Stimulated activated CD8-positive, alpha-beta memory T cell treated with anti-CD3 and anti-CD28 coated beads, Interleukin-4, amount 100 ng/mL, for 48 hours (primary cell): ENCODE measurements at places on chromosomes 3 and 15.

DNA sequence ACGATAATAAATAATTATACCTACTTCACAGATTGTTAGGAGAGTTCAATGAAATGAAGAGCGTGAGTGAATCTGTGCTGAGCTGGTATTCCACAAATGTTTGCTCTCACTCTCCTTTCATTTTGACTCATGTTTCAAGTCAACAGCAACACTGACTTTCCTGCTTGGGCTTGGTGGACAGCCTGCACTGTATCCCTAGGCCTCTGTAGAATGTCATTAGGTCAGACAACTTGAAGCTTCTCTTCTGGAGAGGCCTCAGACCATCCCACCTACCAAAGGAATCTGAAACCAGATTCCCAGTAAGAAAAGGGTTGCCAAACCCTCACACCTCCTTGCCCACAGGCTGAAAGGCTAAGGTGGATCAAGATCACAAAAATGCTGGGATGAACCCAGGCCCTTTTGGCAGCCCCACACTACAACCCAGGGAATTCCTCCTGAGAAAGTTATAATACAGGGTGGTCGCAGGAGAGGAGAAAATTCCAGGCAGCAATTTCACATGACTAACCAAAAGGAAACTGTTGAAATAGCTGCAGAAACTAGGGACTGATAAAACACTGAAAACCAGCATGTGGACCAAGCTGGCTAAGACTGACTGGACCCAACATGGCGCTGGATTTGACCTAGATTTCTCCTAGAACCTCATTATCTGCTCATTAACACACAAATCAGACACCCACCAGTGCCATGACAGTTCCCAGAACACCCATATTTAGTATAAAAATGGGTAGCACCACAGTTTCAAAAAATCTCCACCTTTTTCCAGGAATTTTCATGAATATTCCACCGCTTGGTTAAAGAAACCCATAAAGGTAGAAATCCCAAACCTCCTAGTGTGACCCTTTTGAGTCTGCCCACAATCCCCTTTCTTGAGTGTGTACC, 57.0 kb upstream of the ZNF148 start:
- no peak for DNase-seq

GRCh38 chr3:69212411-69213160, 90.2 kb upstream of the LMOD3 start:
- no peak for DNase-seq

GRCh38 chr3:14369675-14370669, 32.4 kb upstream of the SLC6A6 start:
- no peak for DNase-seq

GRCh38 chr15:67723294-67724024, 101.8 kb upstream of the SKOR1 start:
- no peak for DNase-seq

DNA sequence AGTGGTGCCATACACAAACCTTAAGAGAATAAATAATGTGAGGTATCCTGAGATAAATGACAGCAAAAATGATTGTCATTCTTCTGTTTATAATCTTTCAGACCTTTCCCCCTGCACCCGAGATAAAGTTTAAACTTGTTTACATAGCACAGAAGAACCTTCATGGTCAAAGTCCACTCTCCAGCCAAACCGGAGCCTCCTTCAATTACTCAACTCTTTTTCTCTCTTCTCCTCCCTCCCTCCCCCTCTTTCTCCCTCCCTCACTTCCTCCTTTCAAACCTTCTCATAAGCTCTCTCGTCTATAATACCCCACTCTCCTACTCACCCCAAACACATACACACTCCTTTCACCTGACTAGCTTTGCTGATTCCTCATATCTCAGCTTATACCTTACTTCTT, 198.9 kb downstream of the EFHB start:
- no peak for DNase-seq

DNA sequence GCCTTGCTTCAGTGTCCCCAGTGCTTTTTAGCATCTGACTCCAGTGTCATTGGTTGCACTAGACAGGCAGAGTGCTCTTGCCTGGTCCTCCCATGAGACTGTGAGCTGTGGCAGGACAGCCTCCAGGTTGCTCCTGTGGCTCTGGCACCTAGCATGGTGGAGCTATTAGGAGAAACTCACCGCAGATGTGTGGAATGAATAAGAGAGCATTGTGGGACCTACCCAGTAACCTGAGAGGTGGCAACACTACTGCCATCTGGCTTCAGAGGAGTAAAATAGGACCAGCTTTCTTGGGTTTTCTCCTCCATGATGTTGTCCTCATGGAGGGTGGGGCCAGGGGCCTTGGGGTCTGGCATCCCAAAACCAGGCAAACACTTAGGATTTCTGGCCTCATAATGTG, 183.6 kb downstream of the EPHB1 start:
- no peak for DNase-seq
